ENCODE measurements at places on chromosomes 1 and 21.

DNA sequence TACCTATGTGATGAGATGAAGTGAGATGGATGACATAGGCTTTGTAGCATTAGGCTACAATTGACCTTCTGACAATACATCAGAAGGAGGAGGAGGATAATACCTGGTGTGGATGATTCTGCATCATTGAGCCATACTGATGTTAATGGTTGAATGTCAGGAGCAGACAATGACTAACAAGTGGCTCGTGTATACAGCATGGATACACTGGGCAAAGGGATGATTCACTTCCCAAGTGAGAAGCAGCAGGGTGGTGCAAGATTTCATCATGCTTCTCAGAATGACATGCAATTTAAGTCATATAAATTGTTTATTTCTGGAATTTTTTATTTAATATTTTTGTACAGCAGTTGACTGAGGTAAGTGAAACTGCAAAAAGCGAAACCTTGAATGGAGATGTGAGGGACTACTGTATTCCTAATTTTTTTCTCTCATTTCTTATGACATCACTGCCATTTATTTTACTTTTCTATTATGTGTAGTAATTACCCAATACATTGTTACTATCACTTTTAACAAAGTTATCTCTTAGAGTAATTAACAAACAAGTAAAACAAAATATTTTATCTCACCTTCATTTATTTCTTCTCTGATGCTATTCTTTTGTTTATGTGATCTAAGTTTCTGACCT lies 34.4 kb upstream of the COP1 start:
- DNase-seq, result no peak

GRCh38 chr1:209862391-209863356 lies 34.9 kb downstream of the UTP25 start:
- DNase-seq, result peak; percentile 32

- no peak for DNase-seq
Observed at GRCh38 chr1:208855403-208855802, 611.2 kb upstream of the PLXNA2 start.

DNA sequence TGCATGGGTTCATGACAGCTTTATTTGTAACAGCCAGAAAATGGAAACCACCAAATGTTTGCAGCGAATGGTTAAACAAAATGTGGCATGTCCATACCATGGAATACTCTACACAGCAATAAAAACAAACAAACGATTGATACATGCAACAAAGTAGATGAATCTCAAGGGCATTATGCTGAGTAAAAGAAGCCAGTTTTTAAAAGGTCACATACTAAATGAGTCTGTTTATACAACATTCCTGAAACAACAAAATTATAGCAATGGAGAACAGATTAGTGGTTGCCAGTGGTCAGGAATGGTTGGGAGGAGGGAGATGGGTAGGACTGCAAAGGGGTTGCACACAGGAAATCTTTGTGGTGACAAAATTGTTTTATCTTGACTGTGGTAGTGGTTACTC lies 202.4 kb upstream of the UBE2U start:
- no peak for DNase-seq

GRCh38 chr1:168387781-168388760 lies 107.4 kb downstream of the TBX19 start:
- DNase-seq, result peak; percentile 44

- DNase-seq, result no peak
Observed at GRCh38 chr1:156097499-156098178, 15.4 kb upstream of the MEX3A start.

GRCh38 chr1:222521299-222522104 lies 26.4 kb downstream of the HHIPL2 start:
- DNase-seq, result no peak

- no peak for DNase-seq
Observed at GRCh38 chr1:247638011-247638410, 32.6 kb downstream of the OR2G3 start.

Data from iPS-NIHi11 (cell line).